Activated CD8-positive, alpha-beta T cell treated with anti-CD3 and anti-CD28 coated beads, Interleukin-2, amount 10 ng/mL, durations not matched to agents 7 days and 5 days (primary cell): ENCODE measurements at places on chromosomes 7 and 10.

DNA sequence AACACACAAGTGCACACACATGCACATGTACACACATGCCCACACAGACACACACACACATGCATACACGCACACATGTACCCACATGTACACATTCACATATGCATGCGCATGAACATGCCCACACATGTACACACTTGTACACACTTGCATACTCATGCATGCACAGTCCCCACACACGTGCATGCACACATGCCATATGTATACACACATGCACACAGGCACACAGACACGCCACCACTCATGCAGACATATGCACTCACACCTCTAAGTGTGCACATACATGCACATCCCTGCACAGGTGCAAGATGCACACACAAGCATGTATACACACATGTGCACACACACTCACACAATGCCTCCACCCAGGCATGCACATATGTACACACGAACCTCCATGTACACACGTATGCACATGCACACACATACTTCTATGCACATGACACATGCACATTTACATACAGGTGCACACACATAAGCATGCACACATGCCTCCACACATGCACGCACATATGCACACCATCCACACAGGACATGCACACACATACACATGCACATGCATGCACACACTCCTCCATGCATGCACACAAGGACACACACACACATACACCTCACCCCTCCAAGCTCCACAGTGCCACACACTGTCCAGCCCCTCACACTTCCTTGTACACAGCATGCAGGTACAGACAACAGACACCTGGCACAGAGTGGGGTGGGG, 45.8 kb downstream of the YKT6 start:
- no peak for DNase-seq

DNA sequence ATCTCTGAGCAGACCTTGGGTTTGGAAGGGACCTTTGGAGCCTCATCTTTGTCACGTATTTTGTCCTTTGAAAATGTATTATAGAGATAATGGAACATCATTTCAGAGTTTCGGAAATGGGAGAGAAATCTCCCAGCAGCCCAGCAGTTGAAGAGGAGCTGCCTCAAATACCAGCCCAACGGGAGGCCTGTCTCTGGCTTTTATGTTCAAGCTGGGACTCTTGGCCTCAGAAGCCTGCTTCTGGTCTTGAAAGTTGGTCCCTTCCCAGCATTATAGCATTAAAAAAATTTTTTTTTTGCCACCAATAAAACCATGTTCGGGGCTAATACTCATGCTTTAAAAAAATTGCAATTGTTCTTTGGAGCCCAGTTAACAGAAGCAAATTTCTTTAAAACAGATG, 73.4 kb upstream of the CTBP2 start:
- no peak for DNase-seq

DNA sequence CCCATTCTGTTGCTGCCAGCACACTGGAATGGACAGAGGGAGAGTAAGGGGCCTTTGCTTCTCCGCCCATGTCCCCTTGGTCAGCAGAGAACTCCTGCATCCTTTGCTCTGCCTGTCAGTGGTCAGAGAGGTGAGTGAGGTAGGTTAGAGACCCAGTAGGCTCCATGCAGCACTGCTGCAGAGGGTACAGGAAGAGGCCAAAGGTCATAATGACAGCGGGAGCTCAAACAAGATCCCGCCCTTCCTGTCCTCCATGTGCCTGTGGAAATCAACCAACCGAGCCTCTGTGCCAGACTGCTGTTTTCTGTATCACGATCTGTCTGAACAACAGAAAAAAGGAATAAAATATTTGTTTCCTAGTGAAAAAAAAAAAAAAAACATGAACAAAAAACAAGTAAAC, 81.4 kb downstream of the ZNF33B start:
- no peak for DNase-seq

DNA sequence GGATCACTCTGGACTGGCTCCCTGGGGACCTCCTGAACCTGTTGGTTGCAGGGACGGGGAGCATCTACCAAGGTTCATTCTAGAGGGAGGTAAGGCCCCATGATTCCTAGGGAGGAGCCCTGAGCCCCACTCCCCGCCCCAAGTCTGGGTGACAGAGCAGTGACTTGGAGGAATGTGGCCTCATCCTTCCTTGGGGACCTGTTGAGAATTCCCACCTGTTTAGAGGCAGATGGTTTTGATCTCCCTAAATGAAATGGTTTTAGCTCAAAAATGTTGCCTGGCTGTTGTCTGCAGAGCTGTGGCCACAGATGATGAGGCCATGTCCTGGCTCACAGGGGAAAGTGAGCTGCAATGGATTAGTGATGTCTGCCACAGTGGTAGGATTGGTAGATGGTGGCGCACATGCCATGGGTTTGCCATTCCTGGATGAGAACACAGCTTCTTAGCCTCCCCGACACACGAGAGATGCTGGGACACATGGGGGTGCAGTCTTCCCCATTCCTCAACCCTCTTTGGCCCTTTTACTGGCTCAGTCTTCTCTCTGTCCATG, 12.3 kb downstream of the C10orf105 start:
- no peak for DNase-seq

- DNase-seq = no peak
Measured at GRCh38 chr7:22723181-22723601, 3.8 kb upstream of the IL6 start.

DNA sequence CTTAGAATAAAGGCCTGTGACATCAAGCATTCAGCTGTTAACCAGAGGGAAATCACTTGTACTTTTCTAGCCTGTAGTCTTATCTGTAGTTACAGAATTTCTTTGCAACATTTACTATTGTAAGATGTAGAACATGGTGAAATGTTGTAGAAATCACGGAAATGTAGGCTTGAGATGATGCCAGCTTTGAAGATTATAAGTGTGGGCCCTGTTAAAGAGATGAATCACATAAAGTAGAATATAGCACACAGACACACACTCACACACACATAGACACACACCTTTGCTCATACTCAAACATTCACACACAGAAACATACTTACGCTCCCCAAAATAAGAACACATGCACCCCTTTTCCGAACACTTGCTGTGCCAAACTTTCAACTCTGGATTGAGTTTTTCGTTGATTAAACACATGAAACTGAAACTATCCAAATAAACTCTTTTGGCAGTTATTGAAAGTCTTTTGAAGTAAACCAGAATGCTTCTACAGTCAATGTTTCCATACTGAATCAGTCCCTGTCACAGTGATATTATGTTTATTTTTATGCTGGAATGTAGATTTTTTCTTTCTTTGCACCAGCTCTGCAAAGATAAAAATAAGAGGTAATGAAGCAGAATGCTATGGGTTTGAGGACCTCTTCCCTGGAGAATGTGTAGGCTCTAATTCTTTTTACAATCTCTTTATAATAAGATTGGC, 230.3 kb upstream of the MEOX2 start:
- no peak for DNase-seq

GRCh38 chr7:94511718-94512117, 2.1 kb downstream of the CASD1 start:
- DNase-seq = no peak

- no peak for DNase-seq
Measured at GRCh38 chr10:58651040-58651439, 138.4 kb downstream of the BICC1 start.

DNA sequence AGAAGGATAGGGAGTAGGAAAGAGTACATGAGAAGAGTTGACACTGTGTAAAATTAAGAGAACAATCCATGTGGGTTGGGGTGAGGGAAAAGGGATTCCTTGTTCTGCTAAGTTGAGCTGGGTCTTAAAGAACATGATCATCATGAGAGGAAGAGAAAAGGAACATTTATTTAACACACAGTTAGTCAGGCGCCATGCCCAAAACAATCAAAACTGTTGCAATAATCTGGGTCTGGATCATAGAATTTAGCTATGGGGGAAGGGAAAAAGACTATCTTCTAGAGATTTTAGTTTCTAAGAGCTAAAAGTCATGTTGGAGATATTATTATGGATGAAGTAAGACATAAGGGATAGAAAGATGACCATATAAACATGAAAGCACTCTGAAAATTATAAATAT, 178.9 kb downstream of the SEM1 start:
- DNase-seq = no peak

GRCh38 chr10:5547681-5547930, 22.8 kb downstream of the CALML3 start:
- DNase-seq = no peak

DNA sequence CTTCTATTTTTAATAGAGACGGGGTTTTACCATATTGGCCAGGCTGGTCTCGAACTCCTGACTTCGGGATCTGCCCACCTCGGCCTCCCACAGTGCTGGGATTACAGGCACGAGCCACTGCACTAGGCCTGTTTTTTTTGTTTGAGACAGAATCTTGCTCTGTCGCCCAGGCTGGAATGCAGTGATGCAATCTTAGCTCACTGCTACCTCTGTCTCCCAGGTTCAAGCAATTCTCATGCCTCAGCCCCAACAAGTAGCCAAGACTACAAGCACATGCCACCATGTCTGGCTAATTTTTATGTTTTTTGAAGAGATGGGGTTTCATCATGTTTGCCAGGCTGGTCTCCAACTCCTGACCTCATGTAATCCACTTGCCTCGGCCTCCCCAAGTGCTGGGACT, 73.7 kb downstream of the TYW1B start:
- DNase-seq = no peak

DNA sequence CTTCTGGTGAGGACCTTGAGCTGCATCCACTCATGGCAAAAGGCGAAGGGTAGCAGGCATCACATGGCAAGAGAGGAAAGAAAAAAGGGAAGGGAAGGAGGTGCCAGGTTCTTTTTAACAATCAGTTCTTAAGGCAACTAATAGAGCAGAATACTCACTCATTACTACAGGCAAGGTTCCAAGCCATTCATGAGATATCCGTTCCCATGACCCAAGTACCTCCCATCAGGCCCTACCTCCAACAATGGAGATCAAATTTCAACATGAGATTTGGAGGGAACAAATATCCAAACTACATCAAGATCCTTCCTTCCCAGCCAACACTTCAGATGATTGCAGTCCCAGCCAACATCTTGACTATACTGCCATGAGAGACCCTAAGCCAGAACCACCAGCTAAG, 38.9 kb upstream of the YAE1 start:
- DNase-seq = no peak

DNA sequence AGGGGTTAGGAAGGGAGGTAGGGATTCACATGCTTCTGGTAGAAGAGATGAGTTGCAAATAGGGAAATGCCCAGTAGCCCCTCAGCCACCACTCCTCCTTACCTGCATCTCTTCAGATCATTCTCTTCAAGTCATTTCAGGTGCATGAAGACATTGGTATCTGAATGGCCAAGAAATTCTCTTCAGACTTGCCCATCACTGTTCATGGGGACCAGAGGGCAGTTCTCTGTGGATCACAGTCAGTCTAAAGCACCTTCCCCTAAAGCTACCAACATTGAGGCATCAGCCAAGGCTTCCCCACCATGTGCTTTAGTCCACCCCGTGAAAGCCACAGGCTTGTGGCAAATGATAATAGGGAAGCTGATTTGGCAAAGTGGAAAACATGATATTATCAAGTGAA, 319.4 kb upstream of the ZNF32 start:
- no peak for DNase-seq

GRCh38 chr10:66795866-66796265, 130.0 kb upstream of the LRRTM3 start:
- no peak for DNase-seq

DNA sequence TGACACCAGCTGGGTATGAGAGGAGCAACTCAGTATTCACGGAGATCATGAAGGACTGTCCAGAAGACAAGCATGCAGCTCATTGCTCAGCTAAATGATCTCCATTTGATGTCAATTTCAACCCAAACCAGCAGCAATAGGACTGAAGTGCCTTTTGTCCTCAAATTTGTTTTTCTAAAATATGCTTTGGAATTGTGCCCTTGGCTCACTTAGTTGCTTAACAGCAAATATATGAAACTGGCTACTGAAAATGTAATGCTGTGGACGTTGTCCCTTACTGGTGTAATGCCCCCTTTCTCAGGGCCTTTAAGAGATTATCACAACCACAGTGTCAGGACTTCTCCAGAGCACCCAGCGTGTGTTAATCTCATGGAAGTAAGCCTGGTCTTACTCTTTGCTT, 236.2 kb downstream of the SKIDA1 start:
- no peak for DNase-seq
